ENCODE measurements at places on chromosomes 7 and 10.

GRCh38 chr10:18860631-18861240 is 187.9 kb upstream of the MALRD1 start:
- DNase-seq, result no peak

GRCh38 chr7:22542254-22542653 is 42.3 kb upstream of the STEAP1B start:
- DNase-seq, result no peak

DNA sequence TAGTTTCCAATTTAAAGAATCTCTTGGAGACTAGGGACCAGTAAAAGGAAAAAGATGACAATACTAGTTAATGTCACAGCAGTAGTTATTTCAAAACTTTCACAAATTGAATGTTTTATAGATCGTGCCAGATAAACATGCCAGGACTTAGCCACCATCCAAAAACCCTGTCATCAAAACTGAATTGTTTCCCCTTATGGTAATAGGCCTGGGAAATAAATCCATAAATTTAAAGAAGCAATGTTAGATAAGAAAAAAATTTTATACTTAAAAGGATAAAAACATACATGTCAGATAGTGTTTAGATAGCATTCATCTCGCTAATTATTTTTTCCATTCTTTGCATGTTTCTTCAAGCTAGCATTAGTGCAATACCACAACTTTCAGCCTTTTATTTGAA is 71.2 kb downstream of the SUGCT start:
- no peak for DNase-seq

- no peak for DNase-seq
Observed at GRCh38 chr7:52720856-52721255, 314.6 kb upstream of the POM121L12 start.

DNA sequence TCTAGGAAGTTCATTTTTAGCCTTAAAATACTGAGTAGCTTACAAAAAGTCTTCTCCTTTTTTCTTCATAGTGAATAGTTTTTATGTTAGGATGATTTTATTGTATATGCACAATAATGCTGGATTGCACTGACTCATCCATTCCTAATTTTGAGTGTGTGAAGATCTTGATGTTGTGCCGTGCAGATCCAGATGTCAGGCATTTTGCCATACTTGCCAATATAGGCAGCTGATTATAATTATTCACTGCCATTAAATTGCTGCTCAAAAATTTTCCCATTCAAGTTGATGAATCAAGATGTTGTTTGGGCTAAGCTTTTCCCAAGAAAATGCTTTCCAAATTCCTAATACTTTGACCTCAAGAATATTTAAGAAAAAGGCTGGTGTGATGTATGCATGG is 218.3 kb downstream of the AHR start:
- no peak for DNase-seq

- DNase-seq, result no peak
Observed at GRCh38 chr10:99975942-99976809, 33.6 kb downstream of the DNMBP start.

- no peak for DNase-seq
Observed at GRCh38 chr7:88224601-88225275, 4.9 kb upstream of the SRI start.

DNA sequence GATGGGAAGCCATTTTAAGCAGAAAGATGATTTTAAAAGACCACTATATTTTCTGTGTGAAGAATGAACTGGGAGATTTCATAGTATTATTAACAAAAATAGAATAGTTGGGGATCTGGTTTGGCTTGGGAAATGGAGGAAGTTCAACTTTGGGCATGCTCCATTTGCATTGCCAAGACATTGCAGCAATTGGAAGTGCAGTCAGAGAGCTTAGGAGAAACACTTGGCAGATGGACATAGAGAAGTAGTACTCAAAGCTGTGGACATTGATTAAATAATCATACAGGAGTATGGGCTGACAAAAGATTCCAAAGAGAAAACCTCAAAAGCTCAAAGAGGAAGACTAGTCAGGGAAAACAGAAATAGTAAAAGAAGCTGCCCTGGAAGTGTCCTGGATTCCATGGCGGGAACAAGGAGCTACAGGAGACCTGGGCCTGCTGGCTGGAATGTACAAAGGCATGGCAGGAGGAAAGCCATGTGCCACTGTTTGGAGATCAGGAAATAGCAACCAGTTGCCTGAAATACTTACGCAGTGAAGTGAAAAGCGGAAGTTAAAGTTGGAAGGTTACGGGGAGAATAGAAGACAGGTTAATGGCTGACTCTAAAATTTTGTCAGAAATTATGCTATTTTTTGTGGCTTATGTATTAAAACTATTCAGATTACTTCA is 93.6 kb upstream of the MXI1 start:
- DNase-seq, result no peak

DNA sequence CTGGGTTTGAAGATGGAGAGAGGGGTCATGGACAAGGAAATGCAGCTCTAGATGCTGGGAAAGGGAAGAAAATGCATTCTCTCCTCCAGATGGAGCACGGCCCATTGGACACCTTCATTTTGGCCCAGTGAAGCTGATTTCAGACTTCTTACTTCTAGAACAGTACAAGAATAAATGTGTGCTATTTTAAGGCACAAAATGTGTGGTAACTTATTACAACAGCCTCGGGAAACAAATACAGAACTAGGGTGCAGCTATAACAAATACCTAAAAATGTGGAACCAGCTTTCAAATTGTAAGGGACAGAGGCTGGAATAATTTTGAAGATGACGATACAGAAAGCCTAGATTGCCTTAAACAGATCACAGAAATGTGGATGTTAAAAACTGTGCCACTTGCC is 54.1 kb downstream of the CYTH3 start:
- no peak for DNase-seq

GRCh38 chr7:124918662-124919061 is 11.0 kb downstream of the POT1 start:
- no peak for DNase-seq

DNA sequence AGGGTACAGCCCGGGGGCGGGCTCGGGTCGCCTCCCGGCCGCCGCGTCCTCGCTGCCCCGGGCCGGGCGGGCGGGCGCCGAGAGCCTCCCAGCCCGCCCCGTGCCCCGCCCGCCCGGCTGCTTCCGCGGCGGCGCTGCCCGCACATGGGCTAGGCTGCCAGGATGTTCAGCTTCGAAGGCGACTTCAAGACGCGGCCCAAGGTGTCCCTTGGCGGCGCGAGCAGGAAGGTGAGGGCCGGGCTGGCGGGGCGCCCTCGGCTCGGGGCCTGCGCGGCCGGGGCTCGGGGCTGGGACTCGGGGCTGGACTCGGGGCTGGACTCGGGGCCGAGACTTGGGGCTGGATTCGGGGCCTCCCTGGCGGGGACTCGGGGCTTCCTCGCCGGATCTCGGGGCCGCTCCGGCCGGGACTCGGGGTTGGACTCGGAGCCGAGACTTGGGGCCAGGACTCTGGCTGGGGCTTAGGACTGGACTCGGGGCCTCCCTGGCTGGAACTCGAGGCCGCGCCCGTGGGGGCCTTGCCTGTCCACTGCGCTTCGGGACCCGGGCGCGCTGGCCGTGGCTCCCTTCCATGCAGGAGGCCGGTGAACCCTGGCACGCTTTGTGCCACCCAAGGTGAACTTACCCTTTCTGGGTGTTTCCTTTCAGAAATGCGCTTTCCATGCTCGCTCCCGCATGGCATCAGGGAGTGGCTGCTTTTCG is 534 bp downstream of the UBE3C start:
- DNase-seq, result no peak

Data from activated CD8-positive, alpha-beta memory T cell treated with anti-CD3 and anti-CD28 coated beads for 1 hour (primary cell).